Skeletal muscle cell (primary cell): ENCODE measurements at places on chromosomes 4 and X.

- peak; percentile 17 for DNase-seq
Observed at GRCh38 chr4:137735561-137736104, 203.3 kb upstream of the PCDH18 start.

GRCh38 chrX:30488092-30488491 is 89.5 kb downstream of the TASL start:
- DNase-seq = no peak

GRCh38 chrX:149711545-149712236 is at the start of gene MAGEA11:
TSS of gene MAGEA11 (plus strand) at chrX:149712060. CDS start at chrX:149713160, 1,100 bp downstream.
- DNase-seq = no peak

DNA sequence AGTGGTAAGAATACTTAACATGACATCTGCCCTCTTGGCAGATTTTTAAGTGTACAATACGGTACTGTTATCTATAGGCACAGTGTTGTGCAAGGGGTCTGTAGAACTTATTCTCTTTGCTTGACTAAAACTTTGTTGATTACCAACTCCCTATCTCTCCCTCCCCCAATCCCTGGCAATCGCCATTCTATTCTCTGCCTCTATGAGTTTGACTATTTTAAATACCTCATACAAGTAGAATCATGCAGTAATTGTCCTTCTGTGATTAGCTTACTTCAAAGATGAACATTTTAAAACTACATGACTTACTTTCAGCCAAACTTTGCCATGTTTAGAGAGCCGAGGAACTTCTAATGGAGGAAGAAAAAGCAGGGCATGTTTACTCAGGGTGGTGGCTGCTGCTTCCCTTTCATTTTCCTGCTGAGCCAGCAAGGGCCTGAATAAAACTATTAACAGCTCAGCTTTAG is 62.4 kb downstream of the APOO start:
- no peak for DNase-seq

- no peak for DNase-seq
Observed at GRCh38 chrX:50100188-50100587, 100.6 kb downstream of the AKAP4 start.

DNA sequence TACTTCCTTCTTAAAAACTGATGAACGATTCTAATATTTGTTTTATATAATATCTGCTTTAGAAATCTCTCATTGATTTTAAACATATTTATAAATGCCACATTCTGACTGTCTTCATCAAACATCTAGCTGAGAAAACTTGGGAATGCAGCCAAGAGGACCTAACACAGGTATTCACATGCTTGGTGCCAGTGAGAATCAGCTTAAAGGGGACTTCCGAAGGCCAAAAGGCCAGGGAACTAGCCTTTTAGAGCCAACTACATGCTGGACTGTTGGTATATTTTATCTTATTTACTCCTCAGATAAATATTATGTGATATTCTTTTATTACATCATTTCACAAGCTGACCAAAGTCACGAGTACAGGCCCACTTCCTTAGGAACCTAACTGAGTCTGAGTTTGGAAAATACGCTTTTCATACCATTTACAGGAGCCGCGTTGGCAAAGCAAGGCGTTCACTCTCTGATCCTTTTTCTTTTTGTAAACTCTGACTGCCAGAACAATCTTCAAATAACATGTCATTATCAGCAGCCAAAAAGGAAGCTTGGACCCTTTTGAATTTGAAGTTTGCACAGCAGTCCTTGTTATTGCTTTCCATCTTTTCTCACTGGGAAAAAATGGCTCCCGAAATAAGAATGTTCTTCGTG is 41.1 kb upstream of the PDLIM3 start:
- DNase-seq = no peak

GRCh38 chrX:133859336-133859735 is 126.1 kb downstream of the GPC3 start:
- DNase-seq = no peak

- no peak for DNase-seq
Observed at GRCh38 chr4:185357211-185357610, 38.5 kb downstream of the LRP2BP start.

DNA sequence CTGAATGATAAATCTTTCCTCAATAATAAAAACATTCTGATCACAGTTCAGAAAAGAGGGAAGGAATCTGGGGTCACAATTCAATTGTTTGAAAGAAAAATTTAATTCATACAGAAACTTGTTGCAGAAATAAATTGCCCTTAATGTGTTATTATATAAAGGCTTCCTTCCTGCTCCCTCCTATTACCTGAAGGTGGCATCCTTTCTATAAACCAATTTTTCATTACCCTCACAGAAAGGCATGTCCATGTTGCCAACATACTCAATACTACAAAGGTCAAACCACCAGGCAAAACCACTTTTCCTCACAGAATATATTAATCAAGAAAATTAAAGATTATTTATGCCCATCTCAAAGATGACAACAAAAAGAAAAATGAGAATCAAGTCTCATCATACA is 194.3 kb upstream of the CT83 start:
- no peak for DNase-seq

- no peak for DNase-seq
Observed at GRCh38 chr4:37795581-37796195, 30.8 kb upstream of the PGM2 start.

GRCh38 chr4:83771113-83771705 is 235.3 kb downstream of the GPAT3 start:
- DNase-seq = peak; percentile 8

GRCh38 chr4:3720466-3720865 is 45.7 kb upstream of the ADRA2C start:
- DNase-seq = no peak

- no peak for DNase-seq
Observed at GRCh38 chr4:121100093-121100775, 27.9 kb upstream of the NDNF start.

- DNase-seq = no peak
Observed at GRCh38 chr4:4477796-4478195, 64.1 kb downstream of the STX18 start.

DNA sequence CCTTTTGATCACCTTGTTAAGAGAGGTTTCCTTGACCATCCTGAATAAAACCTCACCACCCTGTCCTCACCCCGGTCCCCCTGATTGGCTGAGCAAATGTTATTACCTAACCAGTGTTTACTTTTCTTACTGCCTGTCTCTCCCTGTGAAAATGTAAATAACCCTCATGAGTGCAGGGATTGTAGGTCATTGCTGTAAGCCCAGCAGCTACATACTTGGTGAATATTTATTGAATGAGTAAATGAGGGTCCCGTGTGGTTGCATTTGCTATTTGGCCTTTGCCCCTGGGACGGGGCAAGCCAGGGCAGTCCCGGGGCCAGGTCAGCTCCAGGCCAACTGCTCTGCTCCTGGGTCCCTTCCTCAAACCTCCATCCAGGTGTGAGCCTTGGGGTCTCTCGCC is 55.5 kb upstream of the CLCN4 start:
- DNase-seq = no peak
